ENCODE measurements at places on chromosomes 1 and 21. TPM values are rescaled to one million over a fixed set of nuclear protein-coding genes. Genes with fewer than 3 reads are reported as not detected.

Gene FCRL2
- polyA plus RNA-seq = not detected

Gene ACOT11
- 7.3 TPM for polyA plus RNA-seq

Gene ZNF644
- polyA plus RNA-seq = 16.7 TPM

Gene MYBPH
- not detected for polyA plus RNA-seq

Gene LCE3E
- not detected for polyA plus RNA-seq

Gene S100A7
- polyA plus RNA-seq = not detected

Gene PLA2G4A
- polyA plus RNA-seq = 7.2 TPM

Gene CRYBG2
- polyA plus RNA-seq = 6.4 TPM

Gene SPRR2F
- polyA plus RNA-seq = not detected

Gene S100A3
- polyA plus RNA-seq = 11.7 TPM

Gene FNBP1L
- 11.6 TPM for polyA plus RNA-seq

Gene AUNIP
- polyA plus RNA-seq = not detected

Gene MLLT11
- polyA plus RNA-seq = 6.9 TPM

Gene CELA3B
- 2.5 TPM for polyA plus RNA-seq

Gene NR1I3
- not detected for polyA plus RNA-seq

Gene VSIG8
- polyA plus RNA-seq = 0.56 TPM
